IPS DF 19.7 (cell line): ENCODE measurements at places on chromosomes 5 and 9.

DNA sequence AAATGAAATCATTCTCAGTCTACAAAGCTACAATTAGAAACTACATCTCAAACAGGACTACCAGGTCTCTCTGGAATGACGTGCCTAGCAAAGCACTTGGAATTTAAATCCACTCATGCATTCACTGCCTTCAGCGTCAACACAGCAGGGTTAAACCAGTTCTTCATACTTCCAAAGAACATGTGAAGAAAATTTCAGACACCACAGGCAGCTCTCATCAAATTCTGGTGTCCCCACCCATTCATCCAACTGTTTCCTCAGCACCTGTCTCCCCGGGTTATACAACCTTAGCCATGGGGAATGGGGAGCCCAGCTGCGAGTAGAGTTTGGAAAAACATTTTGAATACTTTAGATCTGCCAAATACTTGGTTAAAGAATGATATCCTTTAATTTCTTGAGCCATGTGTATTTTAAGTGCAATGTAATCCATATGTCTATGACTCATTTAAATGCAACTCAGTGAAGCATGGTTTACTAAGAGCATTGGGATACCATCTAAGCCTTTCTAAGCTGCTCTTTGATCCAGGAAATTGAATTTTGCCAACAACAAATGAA lies 17.5 kb downstream of the ADAM19 start:
- DNase-seq, result no peak

- DNase-seq, result no peak
These were observed 75.6 kb downstream of the PRRT1B start for GRCh38 chr9:131620764-131621520.

DNA sequence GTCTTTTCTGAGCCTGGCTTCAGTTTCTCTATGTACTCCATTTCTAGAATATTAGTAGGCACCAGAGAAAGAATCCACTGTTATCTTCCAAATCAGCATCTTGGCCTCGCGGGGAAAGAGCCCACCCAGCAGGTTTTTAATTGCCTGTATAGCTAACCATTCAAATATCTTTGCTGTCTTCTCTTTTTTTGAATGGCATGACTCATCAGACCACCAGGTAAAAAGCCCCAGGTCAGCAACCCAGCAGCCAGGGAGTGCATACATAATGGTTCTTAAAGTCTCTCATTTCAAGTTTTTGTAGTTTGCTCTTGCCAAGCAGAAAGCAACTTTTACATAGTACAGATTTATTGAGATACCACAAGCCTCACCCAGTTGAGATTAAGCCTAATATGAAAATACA lies 50.7 kb downstream of the TMEM167A start:
- no peak for DNase-seq

DNA sequence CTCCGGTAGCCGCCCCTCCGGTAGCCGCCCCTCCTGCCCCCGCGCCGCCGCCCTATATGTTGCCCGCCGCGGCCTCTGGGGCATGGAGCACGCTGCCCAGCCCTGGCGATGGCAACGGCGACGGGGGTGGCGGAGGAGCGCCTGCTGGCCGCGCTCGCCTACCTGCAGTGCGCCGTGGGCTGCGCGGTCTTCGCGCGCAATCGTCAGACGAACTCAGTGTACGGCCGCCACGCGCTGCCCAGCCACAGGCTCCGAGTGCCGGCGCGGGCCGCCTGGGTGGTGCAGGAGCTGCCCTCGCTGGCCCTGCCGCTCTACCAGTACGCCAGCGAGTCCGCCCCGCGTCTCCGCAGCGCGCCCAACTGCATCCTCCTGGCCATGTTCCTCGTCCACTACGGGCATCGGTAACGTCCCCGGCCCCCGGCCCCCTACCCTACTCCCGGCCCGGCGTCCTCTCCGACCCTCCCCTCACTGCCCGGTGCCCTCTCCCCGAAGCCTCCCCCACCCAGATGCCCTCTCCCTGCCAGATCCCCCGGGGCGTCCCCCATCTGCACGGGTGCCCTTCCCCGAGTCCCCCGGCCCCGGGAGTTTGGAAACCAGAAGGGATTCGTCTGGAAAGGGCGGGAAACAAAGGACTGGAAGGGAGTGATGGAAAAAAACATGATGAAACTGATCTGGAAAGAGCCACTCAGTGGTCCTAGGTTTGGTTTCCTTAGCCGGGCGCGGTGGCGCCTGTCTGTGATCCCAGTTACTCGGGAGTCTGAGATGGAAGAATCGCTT lies 417 bp downstream of the SRD5A1 start:
- no peak for DNase-seq
